Inflammatory macrophage (primary cell): ENCODE measurements at places on chromosomes 5 and 9.
A peak's percentile ranks its signal among the peaks of the same experiment; 100 is the strongest.

DNA sequence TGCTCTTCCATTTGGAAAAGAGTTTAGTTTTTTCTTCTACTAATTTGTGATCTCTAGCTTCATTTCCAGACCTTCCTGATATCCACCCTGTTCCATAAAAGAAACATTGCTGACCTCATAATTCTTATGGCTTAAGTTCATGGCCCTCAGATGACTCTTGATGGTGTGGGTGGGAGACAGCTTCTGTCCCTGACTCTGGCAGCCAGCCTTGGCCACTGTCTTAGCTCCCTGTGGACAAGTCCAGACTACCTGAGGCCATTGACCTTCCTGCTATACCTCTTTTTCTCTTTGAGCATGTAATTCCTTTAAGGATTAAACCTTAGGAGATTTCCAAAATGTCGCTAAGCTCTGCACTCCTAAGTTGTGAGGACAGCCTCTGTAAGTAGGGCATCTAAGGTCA lies 101.1 kb upstream of the DAP start:
- peak; percentile 29 for DNase-seq

- DNase-seq: no peak
These were observed 15.0 kb downstream of the SEMA4D start for GRCh38 chr9:89482901-89483361.

- DNase-seq: no peak
These were observed 31.2 kb upstream of the GALNT10 start for GRCh38 chr5:154159343-154159742.

DNA sequence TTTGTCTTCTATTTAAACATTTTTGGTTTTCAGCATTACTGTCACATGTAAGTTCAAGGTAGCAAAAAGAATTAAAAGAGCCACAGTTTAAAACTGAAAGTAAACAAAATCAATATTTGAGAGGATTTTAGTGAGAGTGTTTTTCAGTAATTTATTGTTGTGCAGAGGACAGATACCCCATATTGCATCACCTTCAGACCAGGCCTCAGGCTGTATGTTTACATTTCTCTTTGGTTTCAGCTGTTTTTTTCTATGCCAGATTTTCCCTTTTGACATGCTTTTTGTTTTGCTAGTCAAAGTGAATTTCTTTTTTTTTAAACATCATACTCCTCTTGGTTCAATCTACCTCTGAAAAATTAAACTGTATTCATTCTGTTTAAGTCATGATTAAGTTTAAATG lies 47.2 kb downstream of the MAST4 start:
- DNase-seq: no peak

GRCh38 chr9:97889941-97890887 lies 32.1 kb downstream of the TRMO start:
- DNase-seq: peak; percentile 51

DNA sequence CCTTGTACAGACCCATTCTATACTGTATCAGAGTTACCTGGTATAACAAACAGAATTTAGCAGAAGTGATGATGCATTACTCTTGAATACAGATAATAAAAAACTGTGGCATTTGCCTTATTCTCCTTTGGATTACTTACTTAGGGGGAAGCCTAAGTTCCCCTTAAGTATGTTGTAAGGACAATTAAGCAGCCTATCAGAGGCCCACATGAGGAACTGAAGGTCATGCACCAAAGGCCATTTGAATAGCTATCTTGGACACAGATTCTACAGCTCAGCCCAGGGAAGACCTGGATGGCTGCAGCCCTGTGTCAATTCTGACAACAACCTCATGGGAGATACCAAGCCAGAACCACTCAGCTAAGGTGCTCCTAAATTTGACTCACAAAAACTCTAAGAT lies 125.2 kb downstream of the RAPGEF6 start:
- peak; percentile 76 for DNase-seq

DNA sequence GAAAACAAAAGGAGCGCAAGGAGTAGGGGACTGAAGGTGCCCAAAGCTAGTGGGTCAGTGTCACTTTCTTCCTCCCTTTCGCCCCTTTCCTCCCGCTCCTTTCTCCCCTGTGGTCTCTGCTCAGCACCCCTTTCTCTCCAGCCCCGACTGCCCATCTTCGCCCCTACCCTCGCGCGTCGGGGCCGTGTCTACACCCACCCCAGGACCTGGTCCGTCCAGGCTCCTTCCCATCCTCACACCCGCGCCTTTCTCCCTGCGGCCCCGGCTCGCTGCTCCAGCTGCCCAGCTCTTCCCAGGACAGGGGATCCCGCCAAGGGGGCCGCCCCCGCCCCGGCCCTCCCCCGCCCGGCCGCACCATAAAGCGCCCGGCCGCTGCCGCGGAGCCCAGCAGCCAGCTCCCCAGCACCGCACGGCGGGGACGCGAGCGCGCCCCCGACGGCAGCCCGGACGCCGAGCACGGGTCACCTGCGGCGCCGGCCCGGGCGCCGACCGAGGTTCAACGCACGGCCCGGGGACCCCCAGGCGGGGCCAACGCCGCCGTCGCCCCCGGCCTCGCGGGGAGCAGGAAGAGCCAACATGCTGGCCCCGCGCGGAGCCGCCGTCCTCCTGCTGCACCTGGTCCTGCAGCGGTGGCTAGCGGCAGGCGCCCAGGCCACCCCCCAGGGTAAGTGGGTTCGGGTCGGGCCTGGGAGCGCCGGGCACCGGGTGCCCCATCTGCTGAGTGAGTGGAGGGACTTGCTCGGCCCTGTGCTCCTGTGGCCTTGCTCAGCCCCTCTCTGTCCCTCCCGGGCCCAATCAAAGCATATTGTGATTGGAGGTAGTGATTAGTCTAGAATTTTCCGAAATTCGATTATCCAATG lies at the start of gene THBS4:
Gene THBS4 (plus strand): TSS at position 387 of the 860 bp plus-strand sequence. CDS start 190 bp downstream, at position 577.
- DNase-seq: no peak

DNA sequence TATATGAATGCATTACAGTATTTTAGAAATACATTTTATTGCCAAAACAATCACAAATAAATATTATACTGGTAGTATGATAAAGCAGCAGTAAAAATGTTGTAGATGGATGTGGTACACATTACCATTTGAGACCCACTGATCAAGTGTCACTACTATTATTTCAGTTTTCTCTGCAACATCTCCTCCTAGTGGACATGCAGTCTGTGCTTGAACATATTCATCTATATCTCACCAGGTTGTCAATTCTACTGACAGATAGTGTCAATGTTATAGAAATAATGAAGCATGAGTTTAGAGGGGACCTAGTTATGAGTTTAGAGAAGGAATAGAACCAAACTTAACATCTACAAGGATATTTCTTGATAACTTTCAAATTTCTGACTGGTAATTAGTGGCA lies 39.2 kb upstream of the ELOVL7 start:
- peak; percentile 7 for DNase-seq

- no peak for DNase-seq
These were observed 22.6 kb upstream of the MAMDC2 start for GRCh38 chr9:70020991-70021571.
